ENCODE measurements at places on chromosomes 1 and 21. TPM values are rescaled to one million over a fixed set of nuclear protein-coding genes. Genes with fewer than 3 reads are reported as not detected.

DNA sequence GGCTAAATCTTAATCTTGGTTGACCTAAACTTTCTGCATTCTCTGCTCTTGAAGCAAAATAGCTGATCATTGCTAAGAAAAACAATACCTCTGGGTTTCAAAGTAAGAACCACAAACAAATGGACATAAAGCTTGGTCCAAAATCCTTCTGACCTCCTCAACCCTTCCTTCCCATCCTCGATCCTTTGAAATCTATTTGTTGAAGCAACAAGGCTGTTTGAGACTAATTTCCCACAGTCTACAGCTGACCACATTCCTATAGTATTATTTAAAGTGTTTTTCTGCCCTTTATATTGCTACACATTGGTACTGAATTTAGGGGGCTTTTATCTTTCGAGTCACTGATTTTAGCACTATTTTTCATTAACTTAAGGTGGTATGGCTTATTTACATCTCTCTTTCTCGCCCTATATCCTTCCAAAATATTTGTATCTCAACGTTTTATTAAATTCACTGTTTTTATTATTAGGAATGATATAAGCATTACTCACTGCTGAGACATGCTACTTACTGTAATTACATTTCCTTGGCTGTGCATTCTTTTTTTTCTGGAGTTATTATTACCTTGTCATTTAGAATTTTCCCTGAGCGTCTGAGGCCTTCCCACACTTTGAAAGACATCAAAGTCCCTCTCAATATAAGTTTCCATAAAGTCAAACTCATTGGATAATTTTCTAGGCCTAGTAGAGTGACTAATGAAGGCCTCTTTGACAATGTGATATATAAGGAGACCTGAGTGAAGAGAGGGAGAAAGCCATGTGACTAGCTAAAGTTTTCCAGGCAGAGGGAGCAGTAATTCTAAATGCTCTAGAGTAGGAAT lies 73.9 kb downstream of the RAB3GAP2 start:
- no peak for DNase-seq

DNA sequence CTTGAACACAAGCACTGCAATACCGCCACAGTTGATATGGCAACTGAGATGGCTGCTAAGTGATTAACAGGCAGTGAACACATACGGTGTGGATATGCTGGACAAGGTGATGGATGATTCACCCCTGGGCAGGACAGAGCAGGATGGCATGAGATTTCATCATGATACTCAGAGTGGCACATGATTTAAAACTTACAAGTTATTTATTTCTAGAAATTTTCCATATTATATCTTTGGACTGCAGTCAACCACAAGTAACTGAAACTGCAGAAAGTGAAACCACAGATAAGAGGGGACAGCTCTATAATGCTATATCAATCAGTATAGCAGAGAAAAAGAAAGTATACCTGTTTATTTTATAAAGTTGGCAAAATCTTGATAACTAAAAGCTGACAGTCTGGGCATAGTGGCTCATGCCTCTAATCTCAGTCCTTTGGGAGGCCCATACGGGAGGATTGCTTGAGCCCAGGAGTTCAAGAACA lies 47.9 kb downstream of the PHACTR4 start:
- DNase-seq = no peak

DNA sequence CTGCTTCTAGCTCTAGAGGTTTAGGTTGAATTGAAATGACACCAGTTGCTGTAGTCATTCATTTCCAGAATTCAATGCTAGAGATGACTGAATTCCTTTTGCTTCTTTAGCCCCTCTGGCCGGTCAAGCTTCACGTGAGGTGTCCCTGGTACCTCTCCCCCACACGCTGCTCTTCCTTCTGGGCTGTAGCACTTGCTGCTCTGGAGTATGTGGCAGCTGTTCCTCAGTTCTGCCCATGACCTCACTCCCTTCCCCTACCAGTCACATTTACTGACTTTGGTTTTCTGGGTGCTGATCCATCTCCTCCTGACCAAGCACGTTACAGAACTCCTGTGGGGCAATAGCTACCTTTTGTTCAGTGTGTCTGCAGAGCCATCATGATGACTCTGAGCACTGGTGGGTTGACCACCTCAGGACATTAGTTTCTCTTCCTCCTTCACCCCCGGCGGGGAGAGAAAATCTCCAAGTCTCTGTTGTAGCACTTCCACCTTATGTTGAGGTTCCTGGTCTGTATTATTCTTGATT lies 128.1 kb downstream of the HHAT start:
- no peak for DNase-seq

GRCh38 chr1:64923294-64923718 lies 43.0 kb downstream of the JAK1 start:
- DNase-seq = peak; percentile 73

GRCh38 chr1:66380452-66381212 lies 153.3 kb upstream of the SGIP1 start:
- no peak for DNase-seq

DNA sequence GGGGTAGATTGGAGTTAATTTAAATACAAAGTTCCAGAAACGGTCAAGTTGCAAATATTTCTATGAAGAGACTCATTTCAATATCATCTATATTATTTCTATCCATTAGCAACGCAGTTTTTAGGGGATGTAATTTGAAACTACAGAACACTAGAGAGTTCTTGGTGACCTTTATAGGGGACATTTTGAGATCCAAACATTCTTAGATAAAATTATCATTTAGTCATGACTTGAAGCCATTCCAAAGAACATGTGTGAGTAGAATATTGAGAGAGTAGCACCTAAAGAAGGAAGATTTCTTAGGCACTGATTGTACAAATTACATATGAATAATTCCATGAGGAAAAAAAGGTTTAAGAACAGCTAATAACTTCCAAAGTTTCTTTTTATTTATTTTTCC lies 19.0 kb downstream of the CHIA start:
- no peak for DNase-seq

NGF gene
- total RNA-seq = not detected

GUCA2A gene
- total RNA-seq = not detected

DNA sequence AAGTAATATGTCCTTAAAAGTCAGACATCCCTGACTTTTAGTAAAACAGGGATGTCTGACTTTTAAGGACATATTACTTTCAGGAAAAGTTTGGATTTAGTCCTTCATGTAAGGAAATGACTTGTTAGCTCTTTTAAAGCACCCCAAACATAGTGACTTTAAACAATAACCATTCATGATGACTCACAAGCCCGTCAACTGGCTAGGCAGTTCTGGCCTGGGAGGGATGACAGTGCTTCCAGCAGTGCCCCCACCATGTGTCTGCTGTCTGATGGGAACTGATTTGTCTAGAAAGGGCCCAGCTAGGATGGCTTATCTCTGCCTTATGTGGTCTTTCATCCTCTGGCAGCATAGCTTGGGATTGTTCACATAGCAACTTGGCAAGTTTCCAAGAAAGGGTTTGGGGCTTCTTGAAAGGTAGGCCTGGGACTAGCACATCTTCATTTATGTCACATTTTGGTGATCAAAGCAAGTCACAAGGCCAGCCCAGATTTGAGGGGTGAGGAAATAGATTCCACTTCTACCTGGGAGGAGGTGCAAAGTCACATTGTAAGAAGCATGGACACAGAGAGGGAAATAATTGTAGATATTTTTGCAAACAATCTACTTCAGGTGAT lies 143.5 kb downstream of the C1orf94 start:
- DNase-seq = no peak

GRCh38 chr1:163054181-163054591 lies 15.0 kb upstream of the RGS4 start:
- DNase-seq = no peak
